NCI-H2081 (cell line): ENCODE measurements at places on chromosomes 12 and 14.

DNA sequence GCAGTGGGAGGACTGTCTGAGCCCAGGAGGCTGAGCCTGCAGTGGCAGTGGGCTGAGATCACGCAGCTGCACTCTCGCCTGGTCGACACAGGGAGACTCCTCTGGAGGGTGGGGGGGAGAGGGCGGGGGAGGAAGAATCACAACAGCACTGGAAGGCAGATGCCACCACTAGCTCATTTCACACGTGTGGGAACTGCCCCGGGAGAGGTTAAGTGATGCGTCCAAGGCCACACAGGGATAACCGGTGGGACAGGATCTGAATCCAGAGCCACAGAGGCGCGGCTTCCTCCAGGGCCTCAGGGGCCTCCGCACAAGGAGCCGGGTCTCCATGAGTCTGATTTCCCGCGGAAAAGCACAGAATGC, 20.8 kb downstream of the STX2 start:
- no peak for DNase-seq

- DNase-seq: no peak
Observed at GRCh38 chr14:33317675-33318074, 379.0 kb downstream of the NPAS3 start.

GRCh38 chr12:125100551-125101434, 35.6 kb downstream of the AACS start:
- no peak for DNase-seq

GRCh38 chr12:132840536-132840935, 11.9 kb upstream of the GOLGA3 start:
- no peak for DNase-seq

- peak; percentile 58 for DNase-seq
Observed at GRCh38 chr12:80763874-80764273, 47.2 kb downstream of the MYF5 start.

DNA sequence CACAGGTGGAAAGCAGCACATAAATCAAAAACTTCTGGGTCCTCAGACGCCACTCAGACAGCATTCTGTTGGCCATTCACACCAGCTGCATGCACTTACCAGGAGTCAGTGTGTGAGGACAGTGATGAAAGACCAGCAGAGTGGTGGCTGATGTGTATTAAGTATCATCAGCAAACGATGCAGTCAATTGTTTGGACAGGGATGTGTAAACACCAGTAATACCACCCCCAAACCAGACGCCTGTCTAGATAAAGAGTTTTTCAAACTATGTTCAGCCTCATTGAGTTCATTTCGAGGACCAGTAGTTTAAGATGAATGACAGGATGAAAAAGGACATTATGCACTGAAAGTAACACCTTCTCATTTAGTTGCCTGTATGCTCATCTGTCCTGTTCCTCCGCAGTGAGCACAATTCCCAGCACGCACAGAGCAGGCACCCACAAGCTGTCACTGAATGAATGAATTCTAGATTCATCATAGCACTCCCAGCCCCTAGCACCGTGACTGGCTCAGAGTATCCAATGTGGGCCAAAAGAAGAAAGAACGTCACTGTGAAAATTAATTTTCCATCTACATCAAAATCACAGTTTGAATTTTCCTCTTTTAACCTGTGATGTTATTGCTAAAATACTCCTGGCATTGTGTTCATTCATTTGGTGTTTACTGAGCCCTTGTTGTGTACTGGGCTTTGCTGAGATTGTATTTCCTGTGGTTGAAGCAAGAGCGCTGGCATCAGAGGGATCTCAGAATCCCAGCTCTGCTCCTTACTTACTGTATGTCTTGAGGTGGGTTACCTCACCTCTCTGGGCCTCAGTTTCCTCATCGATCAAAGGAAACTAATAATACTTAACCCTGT, 124.8 kb upstream of the NOS1 start:
- no peak for DNase-seq

GRCh38 chr12:119669744-119670472, 2.0 kb downstream of the PRKAB1 start:
- peak; percentile 42 for DNase-seq

- no peak for DNase-seq
Observed at GRCh38 chr14:105702275-105702817, 176.0 kb downstream of the TMEM121 start.

GRCh38 chr12:110280779-110281548, at the start of gene ATP2A2:
ATP2A2 (plus strand) TSS chr12:110281247; CDS start chr12:110281790, 543 bp downstream.
- DNase-seq: peak; percentile 94

DNA sequence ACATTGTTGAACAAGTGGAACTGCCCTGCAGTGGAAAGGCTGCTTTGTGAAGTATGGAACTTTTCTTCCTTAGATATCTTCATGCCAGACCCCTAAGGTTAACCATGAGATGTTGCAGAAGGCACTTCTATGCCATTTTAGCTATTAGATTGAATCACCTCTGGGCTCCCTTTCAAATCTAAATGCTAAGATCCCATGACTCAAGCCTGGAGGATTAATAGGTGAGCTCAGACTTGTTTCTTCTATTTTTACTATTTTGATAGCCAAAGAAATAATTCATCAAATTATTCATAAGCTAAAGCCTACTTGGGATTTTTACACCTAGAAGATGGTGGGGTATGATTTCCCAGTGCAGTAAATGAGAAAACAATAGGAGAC, 64.3 kb downstream of the DAD1 start:
- DNase-seq: no peak

DNA sequence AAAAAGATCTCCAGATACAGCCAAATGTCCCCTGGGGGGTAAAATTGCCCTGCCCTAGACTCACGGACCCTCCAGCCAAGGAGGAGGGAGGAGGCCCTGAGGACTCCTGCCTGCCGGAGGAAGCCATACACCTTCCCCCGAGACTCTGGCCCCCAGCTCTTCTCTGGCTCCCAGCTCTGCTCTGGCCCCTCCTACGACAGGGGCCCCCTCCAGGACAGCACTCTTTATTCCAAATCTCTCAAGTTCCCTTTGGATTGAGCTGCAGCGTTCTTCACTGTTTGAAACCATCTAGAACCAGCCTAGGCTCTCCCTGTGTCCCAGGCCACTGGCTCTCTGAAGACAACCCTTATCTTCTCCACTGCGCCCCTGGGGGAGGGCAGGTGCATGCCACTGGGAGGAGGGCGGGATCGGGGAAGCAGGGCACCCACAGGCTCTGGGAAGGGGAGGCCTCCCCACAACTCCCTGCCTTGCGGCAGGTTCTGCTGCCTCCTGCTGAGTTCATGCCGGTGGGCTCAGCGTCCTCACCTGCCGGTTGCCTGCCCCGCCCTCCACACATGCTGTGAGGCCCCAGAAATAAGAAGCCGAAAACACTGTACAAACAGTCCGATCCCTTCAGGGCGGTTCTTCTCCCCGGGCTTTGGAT, 112.7 kb downstream of the DICER1 start:
- DNase-seq: no peak

DNA sequence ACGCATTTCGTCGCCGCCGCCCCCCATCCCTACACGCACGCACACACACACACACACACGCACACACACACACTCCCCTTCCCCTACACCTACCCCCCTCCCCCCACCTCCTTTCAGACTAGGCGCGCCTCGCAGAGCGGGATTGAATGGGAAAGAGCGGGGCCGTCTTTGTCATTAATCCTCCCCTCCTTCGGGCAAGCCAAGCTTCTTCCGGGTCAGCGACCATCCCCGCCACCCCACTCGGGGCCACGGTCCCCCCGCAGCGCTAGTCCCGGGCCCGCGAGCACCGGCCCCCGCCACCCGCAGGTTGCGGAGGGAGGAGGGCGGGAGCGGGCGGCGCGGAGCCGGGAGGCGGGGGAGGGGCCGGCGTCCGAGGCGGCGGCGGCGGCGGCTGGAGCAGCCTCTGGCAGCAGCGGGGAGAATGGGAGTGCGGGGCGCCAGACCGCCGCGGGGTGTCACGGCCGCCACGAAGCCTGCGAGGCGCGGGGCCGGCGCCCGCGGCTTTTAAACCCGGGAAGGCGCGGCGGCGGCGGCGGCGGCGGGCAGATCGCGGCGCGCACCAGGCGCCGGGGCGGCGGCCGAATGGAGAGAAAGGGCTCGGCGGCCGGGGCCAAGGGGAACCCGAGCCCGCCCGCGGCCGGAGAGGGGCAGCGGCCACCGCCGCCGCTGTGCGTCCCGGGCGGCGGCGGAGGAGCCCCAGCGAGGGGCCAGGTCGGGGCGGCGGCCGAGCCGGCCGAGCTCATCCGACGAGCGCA, at the start of gene TTC9:
Gene TTC9 (plus strand): TSS at position 369 of the 755 bp plus-strand sequence. CDS start 214 bp downstream, at position 583.
- DNase-seq: peak; percentile 34

GRCh38 chr14:63777024-63777423, 49.2 kb upstream of the SGPP1 start:
- no peak for DNase-seq

GRCh38 chr14:22039938-22040780, 366.5 kb upstream of the OR4E1 start:
- no peak for DNase-seq

GRCh38 chr12:92237762-92238523, 92.3 kb upstream of the BTG1 start:
- no peak for DNase-seq

DNA sequence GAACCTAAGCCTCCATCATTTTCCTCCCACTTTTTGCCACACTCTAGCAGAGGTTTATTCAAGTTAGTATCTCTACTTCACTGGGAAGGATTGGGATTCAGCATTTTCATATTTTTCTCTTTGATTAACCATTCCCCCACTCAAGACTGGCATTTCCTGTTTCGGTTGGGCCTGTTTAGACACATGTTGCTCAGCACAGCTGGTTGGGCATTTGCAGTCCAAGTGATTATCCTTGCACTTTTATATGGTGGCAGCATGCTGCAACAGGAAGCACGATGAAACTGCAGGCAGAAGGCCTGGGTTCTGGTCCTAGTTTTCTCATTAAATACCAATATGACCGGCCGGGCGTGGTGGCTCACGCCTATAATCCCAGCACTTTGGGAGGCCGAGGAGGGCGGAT, 182.9 kb upstream of the GRIN2B start:
- DNase-seq: no peak

DNA sequence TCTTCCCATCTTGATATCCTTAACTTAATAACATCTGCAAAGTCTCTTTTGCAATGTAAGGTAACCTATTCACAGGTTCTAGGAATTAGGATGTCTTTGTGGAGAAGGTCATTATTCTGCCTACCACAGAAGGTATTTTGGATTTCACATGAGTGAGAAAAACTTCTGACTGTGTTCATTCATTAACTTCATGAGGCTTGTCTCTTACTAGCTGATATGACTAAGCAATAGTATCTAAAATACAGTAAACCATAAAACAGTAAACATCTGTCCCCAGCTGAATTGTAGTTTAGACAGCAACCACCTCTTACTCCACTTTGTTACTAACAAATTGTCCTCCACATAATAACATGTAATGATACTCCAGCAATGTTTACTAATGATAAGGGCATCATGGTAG, 198.1 kb downstream of the SEC23A start:
- no peak for DNase-seq

DNA sequence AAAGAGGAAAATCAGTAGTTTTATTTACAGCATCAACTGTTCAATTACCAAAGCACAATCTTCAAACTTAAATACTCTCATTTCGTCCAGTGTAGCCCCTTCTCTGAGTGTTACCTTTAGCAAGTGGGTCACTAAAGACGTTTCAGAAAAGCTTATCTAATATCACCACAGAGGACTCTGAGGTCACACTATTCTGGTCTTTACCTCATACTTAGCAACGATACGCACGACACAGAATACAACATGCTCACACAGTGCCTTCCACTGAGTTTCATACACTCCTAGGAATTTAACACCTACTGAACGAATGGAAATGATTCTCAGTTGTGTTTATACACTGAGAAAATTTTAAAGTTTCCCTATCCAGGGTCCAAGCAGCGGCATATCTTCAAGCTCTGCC, 2.0 kb downstream of the SYT10 start:
- DNase-seq: no peak

DNA sequence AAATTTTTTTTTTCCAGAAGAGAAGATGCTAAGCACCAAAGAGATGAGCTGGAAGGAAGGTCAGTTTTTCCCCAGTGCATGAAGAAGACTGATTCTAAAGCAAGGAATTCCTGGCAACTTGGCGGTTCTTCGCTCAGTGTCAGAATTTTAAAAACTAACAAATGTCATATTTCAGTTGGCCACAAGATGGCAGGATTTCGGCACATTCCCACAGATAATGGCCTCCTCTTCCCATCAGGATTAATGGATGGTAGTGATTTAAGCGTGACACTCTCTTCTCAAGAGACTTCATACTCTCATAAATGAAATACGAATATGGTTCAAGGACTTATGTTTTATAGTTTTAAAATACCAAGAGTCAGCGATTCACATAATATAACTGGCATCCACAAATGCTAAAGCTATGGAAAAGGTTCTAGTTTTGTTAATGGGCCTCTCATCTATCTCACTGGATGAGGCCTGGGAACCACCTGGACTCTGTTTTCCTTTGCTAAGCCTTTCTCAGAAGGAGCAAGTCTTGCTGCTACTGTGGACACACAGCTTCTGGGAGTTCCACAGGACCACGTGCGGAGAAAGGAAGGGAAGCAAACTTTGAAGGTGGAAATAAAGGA, 46.1 kb upstream of the PTPRO start:
- DNase-seq: peak; percentile 30

- no peak for DNase-seq
Observed at GRCh38 chr12:51873251-51873994, 14.5 kb upstream of the ANKRD33 start.

DNA sequence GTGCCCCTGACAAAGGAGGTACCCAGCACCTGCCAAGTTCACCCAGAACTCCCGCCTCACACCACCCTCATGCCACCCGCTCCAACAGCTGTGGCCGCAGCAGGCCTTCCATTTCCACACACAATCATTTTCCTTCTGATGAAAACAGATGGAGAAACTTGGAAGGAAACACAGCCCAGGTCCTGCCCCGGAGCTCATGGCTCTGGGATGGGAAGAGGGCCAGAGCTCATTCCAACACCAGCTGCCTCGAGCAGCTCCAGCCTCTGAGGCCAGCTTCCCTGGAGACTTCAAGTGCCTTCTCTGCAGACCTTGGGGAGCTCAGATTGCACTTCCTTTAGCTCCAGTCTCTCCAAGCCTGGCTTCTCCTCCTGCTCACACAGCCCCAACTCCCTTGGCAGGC, 55.1 kb upstream of the CMKLR1 start:
- DNase-seq: no peak

- DNase-seq: no peak
Observed at GRCh38 chr12:67082221-67082620, 186.9 kb upstream of the CAND1 start.
